ENCODE measurements at places on chromosomes 16 and 17. TPM values are rescaled to one million over a fixed set of nuclear protein-coding genes. Genes with fewer than 3 reads are reported as not detected.
A peak's percentile ranks its signal among the peaks of the same experiment; 100 is the strongest.

CEMP1 gene
- total RNA-seq = 0.55 TPM

- no peak for DNase-seq
These were observed 110.6 kb downstream of the ABCC1 start for GRCh38 chr16:16059895-16060590.

GRCh38 chr17:3884188-3884587 lies 8.7 kb downstream of the CAMKK1 start:
- no peak for DNase-seq

CACNA1G gene
- not detected for total RNA-seq

DNA sequence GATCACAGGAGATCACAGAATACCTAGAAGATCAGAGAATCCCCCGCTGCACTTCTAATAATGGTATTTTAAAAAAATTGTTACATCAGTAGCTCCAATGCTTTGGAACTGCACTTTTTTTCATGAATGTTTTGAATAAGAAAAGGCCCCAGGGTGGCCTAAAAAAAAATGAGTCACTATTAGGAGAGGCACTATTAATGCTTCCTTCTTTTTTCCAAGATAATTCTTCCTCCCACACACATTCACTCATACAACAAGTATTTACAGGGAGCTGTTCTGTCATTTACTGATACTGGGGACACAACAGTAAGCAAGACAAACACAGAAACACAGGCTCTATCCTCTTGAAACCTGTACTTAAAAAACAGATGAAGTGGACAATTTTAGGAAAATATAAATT lies 675 bp upstream of the PDZD9 start:
- no peak for DNase-seq

TEFM gene
- 14.9 TPM for total RNA-seq

DNA sequence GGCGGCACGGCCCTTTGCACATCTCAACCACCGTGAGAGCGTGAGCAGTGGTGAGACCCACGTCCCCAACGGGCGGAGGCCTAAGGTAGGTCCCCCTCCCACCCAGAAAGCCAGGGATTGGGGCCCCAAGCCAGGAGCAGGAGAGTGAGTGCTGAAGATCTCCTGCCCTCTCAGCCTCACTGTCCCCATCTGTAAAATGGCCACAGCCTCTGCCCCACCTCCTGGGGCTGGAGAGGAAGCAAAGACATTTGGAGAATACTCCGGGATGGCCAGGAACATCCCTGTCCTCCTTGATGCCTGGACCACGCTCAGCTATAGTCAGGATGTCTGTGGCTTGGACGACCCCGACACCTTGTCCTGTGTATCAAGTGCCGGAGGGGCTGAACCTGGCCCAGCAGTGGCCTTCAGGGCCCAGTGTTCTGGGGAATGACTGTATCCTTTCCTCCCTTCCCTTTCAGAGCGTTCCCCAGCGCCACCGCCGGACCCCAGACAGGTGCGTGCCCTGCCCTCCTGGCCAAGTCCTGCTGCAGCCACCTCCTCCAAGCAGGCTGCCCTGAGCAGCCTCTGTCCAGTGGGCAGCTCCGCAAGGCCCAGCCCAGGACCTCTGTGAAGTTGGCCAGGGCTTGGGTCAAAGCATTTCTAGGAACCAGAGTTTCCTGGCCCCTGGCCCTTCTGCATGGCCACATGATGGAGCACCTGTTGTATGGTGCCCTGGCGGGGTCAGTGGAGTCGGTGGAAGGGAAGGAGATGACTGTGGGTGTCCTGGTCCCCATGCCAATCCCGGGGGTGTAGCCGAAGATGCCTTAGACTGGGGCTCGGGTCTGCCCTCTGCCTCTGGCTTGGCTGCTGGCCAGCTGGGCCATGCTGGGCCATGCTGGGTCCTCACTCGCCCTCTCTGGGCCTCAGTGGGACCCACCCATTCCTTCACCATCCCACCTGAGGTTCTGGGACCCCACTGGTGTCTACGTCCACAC lies 38.4 kb downstream of the ADCY7 start:
- no peak for DNase-seq

GRCh38 chr17:67834634-67835033 lies 9.3 kb downstream of the BPTF start:
- DNase-seq = no peak

DNA sequence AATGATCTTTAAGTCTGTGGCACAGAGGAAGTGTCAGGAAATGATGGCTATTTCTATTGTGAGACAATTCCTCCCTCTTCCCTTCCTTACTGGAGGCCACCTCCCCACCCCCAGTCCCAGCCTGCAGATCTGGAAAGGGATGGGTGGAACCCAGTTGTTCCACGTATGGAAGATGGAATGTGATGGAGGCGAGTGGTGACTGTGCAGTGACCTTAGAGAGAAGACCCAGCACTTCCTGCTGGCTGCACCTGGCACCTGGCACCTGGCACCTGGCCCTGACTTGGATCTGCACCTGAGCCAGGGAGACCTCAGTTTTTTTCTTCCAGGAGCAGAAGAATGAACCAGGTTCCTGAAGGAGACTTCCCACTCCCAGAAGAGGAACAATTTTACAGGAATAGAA lies 33.0 kb upstream of the TMC5 start:
- DNase-seq = peak; percentile 13

DNA sequence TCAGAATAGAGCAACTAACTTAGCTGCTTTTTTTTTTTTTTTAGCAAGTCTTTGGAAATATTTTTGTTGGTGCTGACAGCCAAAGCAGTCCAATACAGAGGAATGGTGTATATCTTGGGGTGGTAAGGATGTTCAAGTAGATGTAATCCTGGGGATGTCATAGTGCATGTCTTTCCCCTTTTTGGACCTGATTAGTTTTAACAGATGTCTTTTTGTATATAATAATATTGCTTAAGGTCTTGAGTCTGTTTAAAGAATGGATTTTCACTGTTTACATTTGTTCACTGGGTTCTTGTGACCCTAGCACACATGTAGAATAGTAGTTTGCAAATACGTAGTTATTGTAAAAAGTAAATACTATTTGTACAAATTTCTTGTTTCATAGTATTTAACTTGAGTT lies 7.9 kb downstream of the TAF15 start:
- no peak for DNase-seq

DNA sequence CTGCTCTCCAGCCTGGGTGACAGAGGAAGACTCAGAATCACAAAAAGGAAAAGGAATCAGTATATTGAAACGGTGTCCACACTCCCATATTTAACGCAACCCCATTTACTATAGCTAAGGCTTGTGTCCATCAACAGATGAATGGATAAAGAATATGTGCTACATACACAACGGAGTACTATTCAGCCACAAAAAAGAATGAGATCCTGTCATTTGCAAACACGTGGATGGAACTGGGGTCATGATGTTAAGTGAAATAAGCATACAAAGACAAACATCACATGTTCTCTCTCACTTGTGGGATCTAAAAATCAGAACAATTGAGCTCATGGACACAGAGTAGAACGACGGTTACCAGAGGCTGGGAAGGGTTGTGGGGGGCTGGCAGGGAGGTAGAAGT lies 55.1 kb downstream of the ZNF778 start:
- DNase-seq = no peak

GRCh38 chr17:59493867-59494266 lies 71.5 kb upstream of the DHX40 start:
- no peak for DNase-seq

KRTAP4-4 gene
- total RNA-seq = not detected

CCDC78 gene
- 52.6 TPM for total RNA-seq

All from OCI-LY7 (cell line).